Left ventricle myocardium inferior (tissue), 1 donor: ENCODE measurements at places on chromosomes 5 and 9. TPM values are rescaled to one million over a fixed set of nuclear protein-coding genes. Genes with fewer than 3 reads are reported as not detected.

SH3TC2 gene
- total RNA-seq = 9.4 TPM

SLC34A3 gene
- not detected for total RNA-seq

BTNL9 gene
- 38.5 TPM for total RNA-seq

FGF10 gene
- total RNA-seq = 0.47 TPM

RUFY1 gene
- 21.5 TPM for total RNA-seq

SLC27A6 gene
- total RNA-seq = 61.1 TPM

ZNF883 gene
- 6.2 TPM for total RNA-seq

PIP5K1B gene
- 71.9 TPM for total RNA-seq

IL3 gene
- not detected for total RNA-seq
